Thoracic aorta (tissue), 2 donors: ENCODE measurements at places on chromosomes 5 and 9.

DNA sequence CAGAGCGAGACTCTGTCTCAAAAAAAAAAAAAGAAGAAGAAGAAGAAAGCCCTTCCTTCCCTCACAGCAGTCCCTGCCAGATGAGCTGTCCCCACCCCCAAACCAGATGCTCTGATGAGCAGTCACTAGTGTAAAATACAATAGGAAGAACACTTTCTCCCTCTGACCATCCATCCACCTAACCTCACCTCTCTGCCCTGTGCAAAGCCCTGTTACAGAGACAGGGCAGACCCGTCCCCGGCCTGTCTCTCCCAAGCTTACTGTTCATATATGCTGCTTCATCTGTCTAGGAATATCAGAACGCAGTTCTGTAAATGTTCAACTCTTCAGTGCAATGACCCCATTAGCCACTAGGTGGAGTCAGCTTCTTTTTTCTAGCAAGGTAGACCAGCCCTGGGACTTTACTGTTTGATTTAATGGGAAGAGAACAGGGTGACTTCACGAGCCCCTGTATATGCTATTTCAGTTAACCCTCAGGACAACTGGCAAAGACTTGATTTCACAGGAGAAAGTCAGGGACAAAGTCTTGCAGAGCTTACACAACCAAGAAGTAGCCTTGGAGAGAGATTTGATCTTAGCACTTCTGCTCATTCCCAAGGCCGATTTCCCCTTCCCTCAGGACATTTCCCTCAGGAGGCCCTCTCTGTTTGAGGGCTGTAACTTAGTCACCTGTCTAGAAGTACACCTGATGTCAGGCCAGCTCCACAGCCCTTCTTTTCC, 14.9 kb upstream of the FGFR4 start:
- peak; percentile 27 for DNase-seq

DNA sequence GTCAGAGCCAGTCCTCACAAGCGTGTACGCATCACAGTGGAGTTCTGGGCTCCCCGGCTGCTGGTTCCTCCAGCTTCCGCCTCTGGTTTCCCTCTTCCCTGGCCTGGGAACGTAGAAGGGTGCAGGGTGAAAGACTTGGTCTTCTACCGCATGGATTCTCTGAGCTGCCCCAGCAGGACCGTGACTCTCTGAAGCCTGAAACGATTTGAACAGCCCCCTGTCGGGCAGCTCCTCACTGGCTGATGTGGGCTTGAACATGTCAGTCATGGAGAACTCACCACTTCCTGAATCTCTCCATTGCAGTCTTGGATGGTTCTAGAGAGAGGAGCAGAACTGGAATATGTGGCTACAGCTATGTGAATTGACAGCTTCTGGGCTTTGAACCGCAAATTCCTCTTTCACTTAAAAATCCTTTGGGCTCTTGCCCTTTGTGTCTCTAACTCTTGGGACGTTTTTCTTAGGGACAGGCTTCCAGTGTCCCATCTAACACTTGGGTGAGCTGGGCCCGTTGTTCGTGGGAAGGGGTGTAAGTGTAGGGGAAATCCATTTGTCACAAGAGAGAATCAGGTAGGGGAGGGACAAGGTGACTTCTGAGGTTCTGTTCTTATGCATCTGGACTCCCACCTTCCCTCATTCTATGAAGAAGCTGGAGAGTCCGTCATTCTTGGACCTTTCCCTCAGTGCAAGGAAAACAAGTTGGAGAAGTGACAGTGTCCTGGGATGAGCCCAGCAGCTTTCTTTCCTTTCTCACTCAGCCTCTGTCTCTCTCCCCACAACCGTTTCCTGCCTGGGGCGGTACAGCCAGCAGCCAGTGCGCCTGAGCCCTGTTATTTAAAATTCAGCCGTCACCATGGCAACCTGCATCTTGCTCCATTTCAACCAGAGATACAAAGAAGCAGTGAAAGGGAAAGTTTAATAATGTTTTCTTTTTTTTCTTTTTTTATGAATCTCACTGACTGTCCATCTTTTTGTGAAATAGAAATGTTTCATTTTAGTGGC, 84.7 kb downstream of the PTTG1 start:
- no peak for DNase-seq

- DNase-seq = no peak
Measured at GRCh38 chr9:133628766-133629165, 7.4 kb upstream of the DBH start.

DNA sequence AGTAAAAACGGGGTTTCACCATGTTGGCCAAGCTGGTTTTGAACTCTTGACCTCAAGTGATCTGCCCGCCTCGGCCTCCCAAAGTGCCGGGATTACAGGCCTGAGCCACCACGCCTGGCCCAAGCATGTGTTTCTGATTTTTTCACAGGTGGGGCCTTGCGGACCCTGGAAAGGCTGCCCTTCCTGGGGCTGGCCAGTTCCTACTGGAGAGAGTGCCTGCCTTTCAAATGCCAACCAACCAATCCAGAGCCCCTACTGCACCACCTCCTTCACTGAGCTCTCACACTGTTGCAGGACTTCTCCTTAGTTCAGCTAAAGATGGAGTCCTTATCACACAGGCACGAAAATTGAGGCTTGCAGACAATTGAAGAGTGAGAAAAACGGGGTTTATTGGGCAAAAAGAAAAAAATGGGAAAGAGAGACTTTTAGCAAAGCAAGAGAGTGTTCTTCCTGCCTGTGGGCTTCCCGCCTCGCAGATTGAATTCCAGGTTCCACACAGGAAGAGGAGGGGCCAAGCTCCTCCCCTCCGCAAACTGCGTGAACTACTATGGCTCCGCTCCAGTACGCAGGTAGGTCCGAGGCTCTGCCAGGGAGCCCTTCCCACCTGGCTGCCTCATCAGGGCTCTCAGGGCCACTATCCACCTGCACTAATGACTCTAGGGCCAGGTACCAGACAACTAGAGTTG, 8.3 kb upstream of the CMBL start:
- no peak for DNase-seq

DNA sequence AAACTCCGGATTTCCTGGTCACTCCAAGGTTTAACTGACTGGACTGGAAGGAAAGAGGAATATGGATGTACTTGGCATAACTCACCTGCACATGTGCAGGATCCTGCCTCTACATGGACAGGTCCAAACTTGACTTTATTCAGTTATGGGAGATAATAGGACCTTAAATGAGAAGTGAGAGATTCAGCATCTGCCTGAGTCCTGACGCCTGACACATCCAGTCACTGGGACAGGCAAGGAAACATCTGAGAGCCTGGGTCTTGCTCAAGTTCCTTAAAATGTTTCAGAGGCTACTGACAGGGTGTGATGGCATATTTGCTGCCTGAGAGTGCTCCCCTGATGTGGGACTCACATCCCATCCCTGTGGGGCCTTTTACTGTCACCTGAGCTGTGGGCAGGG, 34.9 kb downstream of the ZNF354A start:
- DNase-seq = no peak

DNA sequence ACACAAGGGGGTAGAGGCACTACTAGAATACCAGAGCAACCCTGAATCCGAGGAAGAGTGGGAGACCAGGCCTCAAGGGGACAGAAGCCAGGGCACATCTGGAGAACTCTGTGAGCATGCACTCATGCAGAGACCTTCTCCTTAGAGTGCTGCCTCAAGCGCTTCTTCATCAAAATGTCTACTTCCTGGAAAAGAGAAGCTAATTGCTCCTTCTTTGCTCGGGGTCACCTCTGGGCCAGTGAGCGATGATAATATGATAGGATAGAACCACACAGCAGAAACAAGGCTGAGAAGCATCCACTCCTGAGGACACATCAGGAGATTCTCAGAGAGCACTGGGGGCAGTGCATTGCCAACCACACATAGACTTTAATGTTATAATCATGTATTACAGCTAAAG, 23.7 kb upstream of the LMNB1 start:
- no peak for DNase-seq

DNA sequence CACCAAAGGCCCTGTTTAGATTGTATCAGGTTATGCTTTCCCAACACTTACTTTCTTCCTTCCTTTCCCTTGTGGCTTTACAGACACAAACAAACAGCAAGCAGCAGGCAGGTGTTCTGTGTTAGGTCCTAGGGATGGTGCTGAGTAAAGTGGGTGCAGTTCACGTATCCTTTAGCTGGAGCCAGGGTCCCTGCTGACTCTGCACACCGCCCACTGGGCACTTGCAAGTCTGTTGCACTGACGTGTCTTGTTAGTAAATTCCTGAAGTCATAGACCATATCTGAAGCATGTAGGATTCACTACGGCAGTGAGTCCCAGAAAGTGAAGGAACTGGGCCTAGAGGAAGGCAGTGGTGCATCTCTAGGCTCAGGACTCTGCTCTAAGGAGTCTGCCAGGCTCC, 96.5 kb downstream of the DAPK1 start:
- DNase-seq = no peak

DNA sequence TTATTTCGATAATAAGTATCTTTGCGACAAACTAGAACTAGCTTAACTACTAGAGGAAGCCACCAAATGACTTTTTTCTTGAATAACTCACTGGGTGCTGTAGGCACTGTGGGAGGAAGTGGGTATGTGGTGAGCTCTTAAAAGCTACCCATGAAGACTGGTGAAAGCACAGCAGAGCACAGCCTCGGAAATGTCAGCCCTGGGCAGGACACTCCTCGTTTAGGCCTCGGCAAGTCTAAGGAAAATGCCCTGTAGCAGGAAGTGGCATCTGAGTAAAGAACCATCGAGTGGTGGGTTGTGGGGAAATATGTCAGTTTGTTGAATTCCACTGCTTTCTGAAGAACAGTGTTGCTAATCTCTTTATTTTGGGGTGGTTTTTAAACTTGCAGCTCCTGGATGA, 44.0 kb upstream of the NCS1 start:
- no peak for DNase-seq

DNA sequence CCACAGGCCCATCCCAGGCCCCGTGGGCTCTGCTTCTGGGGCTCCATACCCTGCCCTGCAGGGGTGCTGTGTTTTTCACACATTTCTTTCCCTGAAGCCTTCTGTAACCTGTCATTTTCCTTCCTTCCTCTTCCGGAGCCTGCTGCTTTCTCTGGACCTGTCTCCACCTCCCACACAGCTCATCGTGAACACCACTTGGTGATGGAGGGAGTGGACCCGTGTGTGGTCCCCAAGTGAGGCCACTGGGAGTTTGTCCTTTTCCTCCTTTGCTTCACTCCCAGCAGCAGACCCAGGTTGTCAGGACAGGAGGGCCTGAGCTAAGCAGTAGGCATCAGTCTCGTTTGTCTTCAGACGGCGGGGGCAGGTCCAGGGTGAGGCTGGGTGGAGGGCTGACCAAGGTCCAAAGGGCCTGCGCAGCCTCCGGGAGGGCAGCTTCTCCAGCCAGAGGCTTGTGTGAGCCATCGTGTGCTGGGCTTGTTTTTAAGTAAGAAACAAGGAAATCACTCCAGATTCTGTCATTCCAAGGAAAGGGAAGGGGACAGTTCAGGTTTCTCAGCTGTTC, 5.8 kb upstream of the POMT1 start:
- DNase-seq = no peak

DNA sequence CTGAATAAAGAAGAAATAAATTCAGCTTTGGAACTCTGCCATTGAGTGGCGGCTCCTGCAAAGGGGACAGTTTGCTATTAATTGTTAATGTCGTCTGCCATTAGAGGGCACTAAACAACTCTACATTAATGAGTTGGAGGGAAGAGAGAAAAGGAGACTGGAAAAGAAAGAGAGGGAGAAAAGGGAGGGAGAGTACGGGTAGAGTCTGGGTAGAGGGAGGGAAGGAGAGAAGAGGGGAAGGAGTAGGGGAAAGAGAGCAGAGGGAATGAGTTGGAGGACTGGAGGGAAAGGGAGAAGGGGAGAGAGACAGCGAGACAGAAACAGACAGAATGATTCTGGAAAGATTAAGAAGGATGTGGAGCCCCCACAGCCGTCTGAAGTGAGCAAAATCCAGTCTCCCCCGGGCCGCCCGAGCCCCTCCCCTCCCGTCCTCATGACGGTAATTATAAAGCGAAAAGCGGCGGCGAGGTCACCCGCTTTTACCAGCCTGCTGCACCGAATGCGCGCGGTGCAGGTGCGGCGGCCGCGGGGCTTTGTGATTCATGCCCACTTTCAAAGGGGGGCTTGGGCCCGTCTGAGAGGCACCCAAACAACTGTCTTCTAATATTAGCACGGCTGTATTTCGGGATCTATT, 1.9 kb upstream of the FST start:
- DNase-seq = no peak

GRCh38 chr5:54387031-54387430, 68.5 kb upstream of the HSPB3 start:
- no peak for DNase-seq

DNA sequence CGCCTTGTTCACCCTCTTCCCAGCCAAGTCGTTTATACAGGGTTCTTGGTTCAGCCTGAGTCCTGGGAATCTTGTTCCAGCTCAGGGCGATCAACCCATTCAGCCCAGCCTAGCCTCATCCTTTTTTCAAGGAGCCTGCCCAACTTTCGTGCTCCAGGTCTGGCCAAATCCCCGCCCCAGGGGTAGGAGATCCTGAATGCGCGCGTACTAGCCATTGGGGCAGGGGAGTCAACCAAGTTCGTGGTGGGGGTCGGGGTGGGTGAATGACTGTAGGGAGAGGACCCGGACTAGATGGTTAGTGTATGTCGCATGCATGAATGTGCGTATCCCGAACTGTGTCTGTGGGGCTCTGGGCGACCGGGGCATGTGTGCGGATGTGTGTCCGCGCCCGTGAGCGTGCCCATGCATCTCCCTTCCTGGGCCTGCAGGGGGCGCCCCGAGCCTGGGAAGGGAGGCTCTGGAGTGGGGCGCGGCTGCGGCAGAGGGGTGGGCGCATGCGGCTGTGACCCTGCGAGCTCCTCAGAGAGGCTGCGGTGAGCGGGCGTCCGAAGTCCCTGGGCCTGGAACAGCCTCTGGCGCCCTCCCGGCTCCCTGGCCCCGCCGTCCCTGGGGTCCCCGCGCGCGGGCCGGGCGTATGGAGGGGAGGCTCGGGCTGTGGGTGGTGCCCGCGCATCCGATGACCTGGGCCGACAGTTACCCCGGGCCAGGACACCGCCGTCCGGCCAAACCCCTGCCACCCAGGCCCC, 8.7 kb downstream of the CCL21 start:
- DNase-seq = peak; percentile 41

GRCh38 chr9:98312365-98312764, 56.9 kb upstream of the TBC1D2 start:
- DNase-seq = no peak

GRCh38 chr9:29439961-29440360, 1866.7 kb upstream of the C9orf72 start:
- no peak for DNase-seq

DNA sequence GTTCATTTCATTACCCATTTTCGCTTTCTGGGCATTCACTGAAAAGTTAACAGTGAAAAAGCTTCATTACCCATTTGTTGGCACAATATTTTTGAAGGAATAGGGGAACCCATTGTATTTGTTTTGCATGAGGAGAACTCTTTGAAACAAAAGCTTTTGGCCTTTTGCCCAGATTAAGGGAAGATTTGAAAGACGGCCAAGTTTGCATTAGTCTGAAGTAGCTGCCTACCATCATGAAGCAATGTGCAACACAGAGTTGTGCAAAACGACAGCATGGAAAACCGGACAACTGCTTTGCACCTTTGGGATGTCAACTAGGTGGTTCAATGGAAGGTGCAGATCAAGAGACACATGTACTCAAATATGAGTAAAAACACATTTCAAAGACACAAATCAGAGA, 84.9 kb downstream of the TRPM3 start:
- DNase-seq = no peak
